Fibroblast of skin of scalp (primary cell): ENCODE measurements at places on chromosomes 4 and X.

DNA sequence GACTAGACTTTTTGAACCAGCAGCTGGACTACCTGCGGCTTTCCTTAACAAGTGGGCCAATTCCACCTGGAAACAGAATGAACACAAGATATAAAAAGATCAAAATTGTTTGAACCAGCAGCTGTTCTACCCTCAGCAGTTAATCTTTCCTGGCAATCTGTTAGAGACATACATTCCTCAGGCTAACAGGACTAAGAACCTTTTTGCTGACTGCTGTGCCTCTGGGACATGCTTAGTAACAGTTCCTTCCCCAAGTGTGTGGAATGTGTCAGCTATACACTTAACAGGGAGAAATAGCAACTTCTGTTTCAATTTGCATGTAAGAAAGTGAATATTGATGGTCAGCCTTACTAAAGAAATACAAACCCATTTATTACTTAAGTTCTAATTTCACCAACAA, 554.4 kb downstream of the ARAP2 start:
- no peak for DNase-seq

DNA sequence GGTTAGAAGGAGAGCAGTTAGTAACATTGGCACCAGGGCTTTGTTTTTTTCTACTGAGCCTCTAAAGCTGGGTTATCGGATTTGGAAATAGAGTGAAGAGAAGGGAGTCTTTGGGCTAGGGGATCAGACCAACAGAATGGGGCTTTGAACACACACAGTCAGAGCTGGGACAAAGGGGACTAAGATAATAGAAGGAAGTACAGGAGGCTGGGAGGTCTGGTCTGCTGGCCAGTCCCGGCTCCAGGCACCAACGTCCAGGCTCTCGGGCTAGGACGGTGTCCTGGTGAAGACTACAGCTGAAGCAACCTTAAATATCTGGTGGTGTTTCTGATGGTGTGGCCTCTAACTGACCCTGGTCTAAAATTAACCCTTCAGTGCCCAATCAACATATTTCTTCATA, 57.5 kb downstream of the HHIP start:
- no peak for DNase-seq

- DNase-seq = no peak
Observed at GRCh38 chrX:40318801-40319200, 221.0 kb upstream of the BCOR start.

GRCh38 chr4:163166041-163166579, 580 bp downstream of the NAF1 start:
- DNase-seq = peak; percentile 22

GRCh38 chr4:176444741-176445140, 125.0 kb downstream of the SPCS3 start:
- peak; percentile 84 for DNase-seq

DNA sequence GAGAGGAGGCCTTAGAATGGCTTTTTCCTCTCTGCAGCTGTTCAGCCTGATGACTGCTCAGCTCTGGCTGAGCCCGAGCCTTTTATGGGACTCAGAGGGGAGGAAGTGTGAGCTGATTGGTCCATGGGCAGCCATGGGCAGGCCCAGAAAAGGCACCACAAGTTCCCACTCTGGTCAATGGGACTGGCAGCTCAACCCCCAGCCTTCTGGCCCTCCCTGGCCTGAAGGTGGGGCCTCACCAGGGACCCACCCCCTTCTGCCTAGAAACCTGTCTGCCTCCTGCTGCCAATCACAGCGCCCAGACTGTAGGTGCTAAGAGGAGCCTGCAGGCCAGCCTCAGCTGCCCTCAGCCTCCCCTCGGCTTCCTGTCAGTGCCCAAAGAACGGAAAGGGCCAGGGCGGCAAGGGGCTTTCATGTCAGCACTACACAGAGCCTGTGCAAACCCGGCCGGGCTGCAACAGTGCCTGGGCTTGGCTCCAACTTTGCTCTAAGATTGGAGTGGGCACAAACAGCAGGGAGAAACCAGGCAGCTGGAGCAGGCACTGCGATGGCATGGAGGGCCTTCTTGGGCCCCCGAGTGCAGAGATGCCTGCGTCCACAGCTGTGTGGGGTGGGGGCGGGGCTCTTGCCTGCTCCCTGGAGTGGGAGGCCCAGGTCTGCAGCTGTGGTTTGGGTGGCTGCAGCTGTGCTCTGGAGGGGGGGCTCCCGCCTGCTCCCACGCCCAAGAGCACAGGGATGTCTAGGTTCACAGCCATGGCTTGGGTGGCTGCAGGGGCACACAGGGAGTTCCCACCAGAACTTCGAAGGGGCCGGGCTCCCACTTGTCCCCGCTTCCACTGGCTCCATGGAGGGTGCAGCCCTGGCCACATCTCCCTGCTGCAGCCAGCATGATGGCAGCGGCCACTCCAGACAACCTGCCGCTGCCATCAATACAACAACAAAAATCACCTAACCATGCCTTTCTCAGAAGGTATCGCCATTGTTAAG, 92.6 kb downstream of the NXF2 start:
- DNase-seq = no peak
